ENCODE measurements at places on chromosomes 13 and 19. TPM values are rescaled to one million over a fixed set of nuclear protein-coding genes. Genes with fewer than 3 reads are reported as not detected.

GRCh38 chr19:48468772-48469288 lies 339 bp upstream of the CYTH2 start:
- DNase-seq: peak; percentile 100

DNA sequence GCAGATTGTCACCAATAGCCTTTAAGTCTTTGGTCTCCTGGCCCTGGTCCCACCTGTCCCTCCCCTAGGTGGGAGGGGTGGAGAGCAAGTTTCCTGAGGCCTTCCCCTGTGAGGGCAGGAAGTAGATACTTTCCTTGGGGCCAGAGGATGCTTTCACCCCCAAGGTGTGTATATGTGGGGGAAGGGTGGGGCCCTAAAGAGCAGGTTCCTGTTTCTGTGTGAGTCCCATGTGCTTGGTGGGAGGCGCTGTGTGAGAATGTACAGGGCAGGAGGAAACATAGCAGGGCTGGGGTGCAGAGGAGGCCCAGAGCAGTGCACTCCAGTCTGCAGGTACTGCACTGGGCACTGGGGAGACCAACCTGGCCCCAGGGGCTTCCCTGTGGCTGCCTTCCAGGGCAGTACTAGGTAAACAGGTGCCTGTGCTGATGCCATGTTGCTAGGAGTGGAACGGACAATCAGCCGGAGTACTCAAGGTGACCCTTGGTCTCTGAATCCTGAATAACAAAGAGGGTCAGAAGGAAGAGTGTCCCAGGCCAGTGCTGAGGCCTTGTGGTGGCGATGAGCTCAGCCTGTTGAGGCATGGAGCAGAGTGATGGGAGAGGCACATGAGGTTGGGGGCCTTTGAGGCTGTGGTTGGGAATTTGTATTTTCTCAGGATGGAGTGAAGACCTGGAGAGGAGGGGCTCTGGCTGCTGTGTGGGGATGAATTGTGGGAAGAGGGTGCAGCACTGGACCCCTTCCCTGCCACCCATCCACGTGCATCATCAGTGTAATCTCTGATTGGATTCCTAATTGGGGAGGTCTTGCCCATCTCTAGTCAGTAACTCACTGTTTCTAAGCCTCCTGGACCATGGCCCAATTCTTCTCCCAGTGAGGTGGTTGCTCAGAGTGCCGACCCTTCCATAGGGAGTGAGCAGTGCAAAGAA lies 5.1 kb downstream of the EGLN2 start:
- no peak for DNase-seq

- DNase-seq: peak; percentile 97
Measured at GRCh38 chr13:110388108-110388943, 81.2 kb downstream of the COL4A2 start.

Gene KLK3
- not detected for total RNA-seq

Gene GGN
- total RNA-seq: not detected

Gene B3GNT8
- 5.3 TPM for total RNA-seq

DNA sequence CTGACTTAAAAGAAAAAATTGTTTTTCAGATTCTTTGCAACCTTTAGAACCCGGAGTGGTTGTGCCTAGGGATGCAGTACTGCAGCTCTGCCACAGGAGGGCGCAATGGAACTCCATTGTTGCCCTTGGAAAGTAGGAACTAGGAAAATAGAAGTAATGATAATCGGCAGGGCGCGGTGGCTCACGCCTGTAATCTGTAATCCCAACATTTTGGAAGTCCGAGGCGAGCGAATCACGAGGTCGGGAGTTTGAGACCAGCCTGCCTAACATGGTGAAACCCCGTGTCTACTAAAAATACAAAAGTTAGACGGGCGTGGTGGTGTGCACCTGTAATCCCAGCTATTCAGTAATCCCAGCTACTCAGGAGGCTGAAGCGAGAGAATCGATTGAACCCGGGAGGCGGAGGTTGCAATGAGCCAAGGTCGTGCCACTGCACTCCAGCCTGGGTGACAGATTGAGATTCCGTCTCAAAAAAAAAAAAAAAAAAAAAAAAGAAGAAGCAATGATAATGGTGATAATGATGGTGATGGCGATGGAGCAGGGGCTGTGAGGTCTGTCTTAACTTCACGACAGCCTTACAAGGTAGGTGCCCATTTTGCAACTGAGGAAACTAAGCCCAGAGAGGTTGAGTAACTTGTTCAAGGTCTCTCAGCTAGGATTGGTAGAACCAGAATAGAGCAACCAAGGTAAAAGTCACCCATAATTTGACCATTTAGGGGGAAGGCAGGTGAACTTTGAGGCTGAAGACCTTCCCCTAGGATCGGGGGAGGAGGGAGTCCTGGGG lies 5.5 kb upstream of the ADAMTS10 start:
- peak; percentile 77 for DNase-seq

DNA sequence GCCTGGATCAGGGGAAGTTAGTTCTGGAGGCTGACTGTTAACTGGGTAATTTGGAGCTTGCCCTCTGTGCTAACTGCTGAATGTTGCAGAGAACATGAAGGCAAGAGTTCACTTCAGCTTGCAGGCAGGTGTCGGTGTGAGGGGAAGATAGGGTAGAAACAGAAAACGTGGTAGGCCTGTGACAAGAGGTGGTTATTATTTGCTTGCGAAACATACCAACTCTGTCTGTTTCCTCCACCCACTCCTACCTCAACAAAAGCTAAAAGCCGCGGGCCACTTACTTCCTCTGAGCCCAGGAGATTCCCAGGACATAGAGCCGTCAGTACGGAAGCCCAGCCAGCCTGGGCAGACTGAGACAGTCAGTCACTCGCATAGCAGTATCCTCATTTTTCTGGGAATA lies 119.2 kb upstream of the ABCC4 start:
- no peak for DNase-seq

DNA sequence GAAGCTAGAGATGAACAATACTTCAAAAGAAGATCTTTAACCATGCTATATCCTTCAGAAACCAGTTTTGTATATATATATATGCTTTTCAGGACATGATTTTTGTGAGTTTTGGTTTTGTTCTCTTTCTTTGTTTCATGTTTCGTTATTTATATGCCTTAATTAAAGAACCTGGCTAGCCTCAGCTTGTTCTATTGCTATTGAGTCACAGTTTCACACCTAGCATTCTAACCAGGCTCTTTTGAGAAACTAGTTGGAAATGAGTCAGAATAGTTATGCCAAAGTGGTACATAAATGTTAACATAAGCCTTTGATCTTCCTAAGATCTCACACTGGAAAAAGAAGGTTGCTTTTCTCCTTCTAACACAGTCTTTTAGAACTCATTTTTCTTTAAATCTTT lies 1925.2 kb downstream of the OLFM4 start:
- DNase-seq: no peak

Gene PINLYP
- total RNA-seq: 21.0 TPM

Gene OSCAR
- total RNA-seq: 3.0 TPM

Gene AZU1
- total RNA-seq: not detected

DNA sequence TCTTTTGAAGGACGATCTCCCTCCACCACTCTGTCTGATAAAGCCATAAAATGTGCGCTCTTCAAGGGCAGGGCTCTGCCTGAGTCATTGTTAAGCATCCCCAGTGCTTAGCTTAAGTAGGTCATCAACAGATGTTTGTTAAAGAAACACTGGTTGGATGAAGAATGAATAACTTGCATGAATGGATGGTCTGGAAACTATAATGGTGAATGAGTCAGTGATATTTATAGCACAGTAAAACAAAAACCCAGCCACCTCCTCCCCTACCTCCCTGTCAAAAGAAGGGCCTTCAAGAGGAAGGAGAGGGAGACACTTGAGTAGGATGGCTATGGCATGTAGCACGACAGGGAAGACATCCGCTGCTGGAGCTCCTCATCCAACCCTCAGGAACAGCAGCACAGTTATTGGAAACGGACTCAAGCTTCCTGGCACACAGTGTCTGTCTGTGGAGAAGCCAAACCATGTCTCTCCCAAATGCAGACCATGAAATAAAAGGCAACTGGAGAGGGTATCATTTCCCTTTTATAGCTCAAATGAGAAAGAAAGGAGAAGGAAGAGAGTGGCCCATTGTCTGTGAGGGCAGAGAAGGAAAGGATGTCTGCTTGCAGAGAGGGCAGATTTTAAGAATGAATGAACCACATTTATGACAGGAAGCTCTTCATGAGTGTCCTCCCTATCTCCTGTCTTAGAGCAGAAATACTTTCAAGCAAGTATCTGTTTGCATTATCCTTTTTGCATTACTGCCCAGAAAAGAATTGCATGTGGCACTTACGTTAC lies 183.5 kb upstream of the UBL3 start:
- no peak for DNase-seq

GRCh38 chr13:22937953-22938352 lies 242.8 kb upstream of the SGCG start:
- no peak for DNase-seq

GRCh38 chr19:13206587-13206986 lies 56.4 kb downstream of the IER2 start:
- DNase-seq: no peak

Gene CLEC17A
- not detected for total RNA-seq

DNA sequence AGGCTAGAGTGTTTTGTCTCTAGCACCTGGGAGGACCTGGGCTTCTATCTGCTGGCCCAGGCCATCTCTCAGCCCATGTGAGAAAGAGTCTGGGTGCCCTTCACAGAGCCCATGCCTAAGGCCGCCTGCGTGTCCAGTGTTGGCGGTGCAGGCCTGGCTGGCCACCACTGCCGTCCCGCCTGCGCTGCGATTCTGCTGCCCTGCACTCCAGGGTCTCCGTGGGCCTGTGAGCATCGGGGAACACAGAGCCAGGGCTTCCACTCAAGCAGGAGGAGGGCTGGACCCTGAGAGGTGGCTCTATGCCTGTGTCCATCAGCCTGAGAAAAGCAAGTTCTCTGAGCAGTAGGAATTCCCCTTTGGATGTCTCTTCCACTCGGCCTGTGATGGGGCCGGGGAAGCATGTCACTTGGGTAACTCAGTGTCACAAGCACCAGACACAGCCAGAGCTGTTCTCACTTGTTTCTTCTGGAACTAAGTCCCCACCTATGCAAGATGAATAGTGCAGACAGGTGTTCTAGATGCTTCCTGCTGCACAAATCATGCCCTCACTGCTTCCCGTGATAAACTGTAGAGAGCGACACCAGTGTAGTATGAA lies 93.9 kb downstream of the RAB20 start:
- no peak for DNase-seq

- no peak for DNase-seq
Measured at GRCh38 chr19:10639836-10640235, 14.3 kb upstream of the ILF3 start.

GRCh38 chr13:21594715-21595545 lies 9.0 kb downstream of the MICU2 start:
- DNase-seq: no peak

DNA sequence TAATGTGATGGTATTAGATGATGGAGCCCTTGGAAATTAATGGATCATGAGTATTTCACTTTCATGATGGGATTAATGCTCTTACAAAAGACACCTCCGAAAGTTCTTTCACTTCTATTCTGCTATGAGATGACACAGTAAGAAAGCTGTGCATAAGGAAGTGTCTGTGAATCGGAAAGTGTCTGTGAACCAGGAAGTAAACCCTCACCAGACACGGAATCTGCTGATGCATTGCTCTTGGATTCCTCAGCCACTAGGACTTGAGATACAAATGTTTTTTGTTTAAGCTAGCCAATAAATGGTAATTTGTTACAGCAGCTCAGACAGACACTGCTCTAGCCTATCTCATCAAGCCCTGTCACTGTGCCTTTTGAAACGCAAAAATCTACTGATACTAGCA lies 440.4 kb upstream of the PRR20A start:
- no peak for DNase-seq

DNA sequence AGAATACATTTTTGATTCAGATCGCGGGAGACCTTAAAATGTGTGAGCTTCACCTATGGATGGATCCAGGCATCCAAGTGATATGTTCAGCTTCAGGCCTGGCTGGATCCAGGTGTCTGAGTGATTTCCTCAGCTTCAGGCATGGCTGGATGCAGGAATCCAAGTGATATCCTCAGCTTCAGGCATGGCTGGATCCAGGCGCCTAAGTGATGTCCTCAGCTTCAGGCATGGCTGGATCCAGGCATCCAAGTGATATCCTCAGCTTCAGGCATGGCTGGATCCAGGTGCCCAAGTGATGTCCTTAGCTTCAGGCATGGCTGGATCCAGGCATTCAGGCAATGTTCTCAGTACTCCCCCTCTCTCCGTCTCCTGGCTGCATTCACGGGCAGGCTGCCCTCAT lies 60.7 kb downstream of the KCNC3 start:
- DNase-seq: no peak

- no peak for DNase-seq
Measured at GRCh38 chr13:70043685-70044084, 63.9 kb upstream of the ATXN8OS start.

- DNase-seq: no peak
Measured at GRCh38 chr19:48102870-48103751, 7.5 kb downstream of the PLA2G4C start.

GRCh38 chr19:8441725-8442544 lies 2.8 kb upstream of the HNRNPM start:
- no peak for DNase-seq

Gene NLRP11
- not detected for total RNA-seq

GRCh38 chr13:24511019-24511815 lies 1.4 kb downstream of the PARP4 start:
- no peak for DNase-seq

DNA sequence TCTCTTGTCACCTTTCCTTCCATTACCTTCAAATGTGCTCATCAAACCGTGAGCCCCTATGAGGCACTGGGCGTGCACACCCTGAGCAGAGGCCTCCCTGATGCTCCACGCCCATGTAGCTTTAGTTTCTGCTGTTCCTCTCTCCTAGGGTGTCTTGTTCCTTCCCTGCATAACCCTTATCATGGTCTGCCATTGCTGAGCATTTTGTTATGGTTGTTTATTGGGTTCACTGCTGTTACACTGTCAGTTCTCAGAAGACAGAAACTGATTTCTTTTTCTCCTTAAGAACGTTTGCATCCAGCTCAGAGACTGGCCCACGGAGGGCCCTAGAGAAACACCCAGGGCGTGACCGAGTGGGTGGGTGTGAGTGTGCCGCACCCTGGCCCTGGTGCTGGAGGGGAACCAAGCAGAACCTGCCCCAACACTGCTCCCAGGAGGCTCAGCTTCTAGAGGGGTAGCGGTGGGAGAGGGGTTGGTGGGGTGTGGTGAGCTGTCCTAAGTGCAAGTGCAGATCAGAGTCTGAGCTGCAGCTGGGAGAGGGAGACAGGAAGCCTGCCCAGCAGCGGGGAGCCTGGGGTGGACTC lies 61.4 kb upstream of the URI1 start:
- DNase-seq: peak; percentile 50

Gene KIR2DL1
- not detected for total RNA-seq

DNA sequence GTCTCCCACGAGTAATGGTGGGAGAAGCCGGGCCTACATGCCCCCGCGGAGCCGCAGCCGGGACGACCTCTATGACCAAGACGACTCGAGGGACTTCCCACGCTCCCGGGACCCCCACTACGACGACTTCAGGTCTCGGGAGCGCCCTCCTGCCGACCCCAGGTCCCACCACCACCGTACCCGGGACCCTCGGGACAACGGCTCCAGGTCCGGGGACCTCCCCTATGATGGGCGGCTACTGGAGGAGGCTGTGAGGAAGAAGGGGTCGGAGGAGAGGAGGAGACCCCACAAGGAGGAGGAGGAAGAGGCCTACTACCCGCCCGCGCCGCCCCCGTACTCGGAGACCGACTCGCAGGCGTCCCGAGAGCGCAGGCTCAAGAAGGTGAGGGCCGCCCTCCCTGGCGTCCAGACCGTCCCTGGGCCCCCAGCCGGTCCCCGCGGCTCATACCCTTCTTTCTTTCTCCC lies 1.4 kb upstream of the USF2 start:
- peak; percentile 80 for DNase-seq

Gene METTL21C
- not detected for total RNA-seq

Gene TJP3
- total RNA-seq: 2.8 TPM

Gene ZNF556
- not detected for total RNA-seq

Gene FPR3
- total RNA-seq: 6.7 TPM

Data from sigmoid colon (tissue), 7 donors.